Activated B cell treated with CpG ODN at 0.5 μM for 24 hours (primary cell): ENCODE measurements at places on chromosomes 4 and X.

DNA sequence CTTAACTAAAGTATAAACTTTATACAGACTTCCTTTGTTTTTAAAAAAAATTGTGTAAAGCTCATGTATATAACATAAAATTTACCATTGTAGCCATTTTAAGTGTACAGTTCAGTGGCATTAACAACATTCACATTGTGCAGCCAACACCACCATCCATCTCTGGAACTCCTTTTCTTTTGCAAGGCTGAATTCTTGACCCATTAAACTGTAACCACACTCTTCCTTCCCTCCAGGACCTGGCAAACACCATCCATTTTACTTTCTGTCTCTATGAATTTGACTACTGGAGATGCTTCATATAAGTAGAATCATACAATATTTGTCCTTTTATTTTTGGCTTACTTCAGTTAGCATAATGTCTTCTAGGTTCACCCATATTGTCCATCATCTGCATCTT is 104.7 kb downstream of the RASL11B start:
- peaks cover 2% of the 10 kb centered on the region for H3K36me3 ChIP-seq
- no peak for DNase-seq
- no peak overlapping the region for H3K4me3 ChIP-seq
- H3K27ac ChIP-seq = no peak overlapping the region

DNA sequence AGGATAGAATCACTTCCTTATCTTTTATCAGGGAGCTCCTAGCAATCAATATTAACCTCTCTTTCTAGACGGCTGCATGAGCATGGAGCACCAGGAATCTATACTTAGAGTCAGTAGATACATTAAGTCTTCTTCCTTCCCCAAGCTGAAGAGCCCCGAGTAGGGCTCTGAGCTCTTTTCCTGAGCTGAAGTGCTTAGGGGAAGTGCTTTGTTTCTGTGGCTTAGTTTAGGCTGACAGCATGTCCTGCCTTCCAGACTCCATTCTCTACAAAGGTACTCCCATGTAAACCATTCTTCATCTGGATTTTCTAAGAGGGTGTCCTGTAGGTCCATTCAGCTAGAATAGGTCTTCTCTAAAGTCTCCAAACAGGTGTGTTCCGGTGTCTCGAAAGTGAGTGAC is 127.5 kb upstream of the AFF2 start:
- no peak overlapping the region for H3K4me3 ChIP-seq
- no peak overlapping the region for H3K27ac ChIP-seq
- peaks cover under 1% of the 10 kb centered on the region for H3K4me1 ChIP-seq
- DNase-seq = no peak
- no peaks in the 10 kb centered on the region for H3K27me3 ChIP-seq
- no peaks in the 10 kb centered on the region for H3K36me3 ChIP-seq

GRCh38 chrX:111568354-111568753 is 56.9 kb downstream of the SERTM2 start:
- H3K27ac ChIP-seq = no peak overlapping the region
- no peaks in the 10 kb centered on the region for H3K4me1 ChIP-seq
- H3K36me3 ChIP-seq = no peaks in the 10 kb centered on the region
- no peaks in the 10 kb centered on the region for H3K27me3 ChIP-seq
- no peak for DNase-seq

DNA sequence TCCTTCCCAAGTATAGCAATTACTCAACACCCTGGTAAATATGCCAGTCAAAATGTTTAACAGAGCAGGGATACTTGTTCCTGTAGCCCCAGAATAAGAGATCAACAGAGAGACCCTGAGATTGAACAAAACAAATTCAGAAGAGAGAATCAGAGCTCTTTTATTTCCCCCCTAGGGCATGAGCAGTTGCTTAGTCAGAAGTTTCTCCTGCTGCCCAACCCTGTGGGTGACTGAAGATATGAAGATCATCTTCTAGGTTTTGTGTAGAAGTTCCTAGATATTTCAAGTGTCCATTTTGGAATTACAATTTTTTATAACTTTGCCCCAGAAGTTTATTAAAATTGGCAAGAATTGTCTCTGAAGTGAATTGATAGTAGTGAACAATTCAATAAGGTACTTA is 59.1 kb upstream of the RXFP1 start:
- no peaks in the 10 kb centered on the region for H3K36me3 ChIP-seq
- no peaks in the 10 kb centered on the region for H3K27me3 ChIP-seq
- no peak overlapping the region for H3K4me3 ChIP-seq

- no peak for DNase-seq
- no peak overlapping the region for H3K4me3 ChIP-seq
- no peaks in the 10 kb centered on the region for H3K4me1 ChIP-seq
- H3K27me3 ChIP-seq = no peaks in the 10 kb centered on the region
- no peaks in the 10 kb centered on the region for H3K36me3 ChIP-seq
- H3K27ac ChIP-seq = no peak overlapping the region
Measured at GRCh38 chrX:124931241-124931640, 388.4 kb upstream of the TEX13C start.

- H3K4me1 ChIP-seq = peaks cover 8% of the 10 kb centered on the region
- no peaks in the 10 kb centered on the region for H3K27me3 ChIP-seq
- H3K27ac ChIP-seq = no peak overlapping the region
- H3K4me3 ChIP-seq = no peak overlapping the region
- no peaks in the 10 kb centered on the region for H3K36me3 ChIP-seq
- DNase-seq = no peak
Measured at GRCh38 chrX:39425124-39425806, 624.0 kb downstream of the MID1IP1 start.

DNA sequence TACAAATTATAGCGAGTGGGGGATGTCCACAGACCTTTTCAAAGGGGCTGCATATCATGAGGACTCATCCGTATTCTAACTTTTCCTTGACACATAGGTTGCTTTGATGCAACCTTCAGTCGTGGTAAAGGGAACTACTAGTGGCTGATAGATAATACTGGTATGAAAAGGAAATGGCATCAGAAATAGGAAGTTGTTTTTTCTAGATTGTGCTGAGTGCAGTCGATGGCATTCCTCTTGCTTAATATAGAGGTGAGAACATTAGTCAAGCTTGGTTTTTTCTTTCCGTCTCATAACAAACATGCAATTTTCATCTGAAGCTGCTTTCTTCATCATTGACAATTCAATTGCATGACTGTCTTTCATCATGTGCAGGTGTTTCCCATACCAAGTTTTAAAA is 16.6 kb downstream of the ENPEP start:
- H3K4me1 ChIP-seq = no peaks in the 10 kb centered on the region
- H3K27ac ChIP-seq = no peak overlapping the region
- no peak for DNase-seq
- H3K4me3 ChIP-seq = no peak overlapping the region
- H3K36me3 ChIP-seq = no peaks in the 10 kb centered on the region
- peaks cover 12% of the 10 kb centered on the region for H3K27me3 ChIP-seq

- H3K27ac ChIP-seq = no peak overlapping the region
- H3K27me3 ChIP-seq = no peaks in the 10 kb centered on the region
- H3K4me3 ChIP-seq = no peak overlapping the region
- no peaks in the 10 kb centered on the region for H3K4me1 ChIP-seq
Measured at GRCh38 chr4:181662383-181662782, 580.8 kb upstream of the TENM3 start.

DNA sequence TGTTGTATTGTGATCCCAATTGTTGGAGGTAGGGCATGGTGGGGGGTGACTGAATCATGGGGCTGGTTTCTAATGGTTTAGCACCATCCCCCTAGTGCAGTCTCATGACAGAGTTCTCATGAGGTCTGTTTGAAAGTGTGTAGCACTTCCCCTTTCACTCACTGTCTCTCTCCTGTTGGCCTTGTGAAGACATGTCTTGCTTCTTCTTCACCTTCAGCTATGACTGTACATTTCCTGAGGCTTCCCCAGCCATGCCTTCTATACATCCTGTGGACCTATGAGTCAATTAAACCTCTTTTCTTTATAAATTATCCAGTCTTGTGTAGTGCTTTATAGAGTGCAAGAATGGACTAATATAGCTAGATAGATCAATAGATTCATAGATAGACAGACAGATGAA is 230.0 kb downstream of the MAGEE1 start:
- H3K27ac ChIP-seq = no peak overlapping the region
- no peak overlapping the region for H3K4me3 ChIP-seq
- no peaks in the 10 kb centered on the region for H3K36me3 ChIP-seq
- DNase-seq = no peak
- H3K27me3 ChIP-seq = no peaks in the 10 kb centered on the region

DNA sequence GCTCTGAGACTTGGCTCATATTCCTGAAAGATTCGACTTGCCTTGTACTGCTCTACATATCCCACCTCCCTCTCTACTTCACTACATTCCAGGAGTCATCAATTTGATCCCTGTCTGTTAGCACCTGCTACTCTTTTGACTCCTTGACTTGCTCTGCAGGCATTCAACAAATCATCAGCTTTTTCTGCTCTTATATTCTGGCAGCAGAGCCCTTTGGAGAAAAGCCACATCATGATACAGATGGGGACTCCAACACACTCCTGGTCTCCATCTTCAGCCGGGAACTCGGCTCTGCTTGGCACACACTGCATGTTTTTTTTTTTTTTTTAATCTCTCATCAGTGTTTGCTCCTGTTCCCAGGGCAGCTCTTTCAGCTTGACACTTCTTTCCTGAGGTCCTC is 293.2 kb upstream of the LCORL start:
- no peak overlapping the region for H3K4me3 ChIP-seq
- no peaks in the 10 kb centered on the region for H3K36me3 ChIP-seq
- H3K27ac ChIP-seq = no peak overlapping the region
- no peaks in the 10 kb centered on the region for H3K4me1 ChIP-seq
- no peak for DNase-seq

GRCh38 chr4:25953740-25954139 is 39.7 kb downstream of the SMIM20 start:
- H3K4me3 ChIP-seq = no peak overlapping the region
- H3K4me1 ChIP-seq = no peaks in the 10 kb centered on the region
- H3K27me3 ChIP-seq = peaks cover 9% of the 10 kb centered on the region
- DNase-seq = no peak
- no peak overlapping the region for H3K27ac ChIP-seq
